ENCODE measurements at places on chromosomes 1 and 21. TPM values are rescaled to one million over a fixed set of nuclear protein-coding genes. Genes with fewer than 3 reads are reported as not detected.

Gene CFAP45
- 0.47 TPM for total RNA-seq

Gene IPO13
- total RNA-seq, result 13.7 TPM

Gene TMEM200B
- 0.94 TPM for total RNA-seq

Gene CLIC6
- total RNA-seq, result 0.31 TPM

Gene PCAT6
- not detected for total RNA-seq

Gene F13B
- total RNA-seq, result not detected

Gene KCNK2
- total RNA-seq, result 91.9 TPM

Gene CFHR1
- 0.94 TPM for total RNA-seq

Gene CELA3A
- not detected for total RNA-seq

Gene PPIE
- total RNA-seq, result 23.6 TPM

DNA sequence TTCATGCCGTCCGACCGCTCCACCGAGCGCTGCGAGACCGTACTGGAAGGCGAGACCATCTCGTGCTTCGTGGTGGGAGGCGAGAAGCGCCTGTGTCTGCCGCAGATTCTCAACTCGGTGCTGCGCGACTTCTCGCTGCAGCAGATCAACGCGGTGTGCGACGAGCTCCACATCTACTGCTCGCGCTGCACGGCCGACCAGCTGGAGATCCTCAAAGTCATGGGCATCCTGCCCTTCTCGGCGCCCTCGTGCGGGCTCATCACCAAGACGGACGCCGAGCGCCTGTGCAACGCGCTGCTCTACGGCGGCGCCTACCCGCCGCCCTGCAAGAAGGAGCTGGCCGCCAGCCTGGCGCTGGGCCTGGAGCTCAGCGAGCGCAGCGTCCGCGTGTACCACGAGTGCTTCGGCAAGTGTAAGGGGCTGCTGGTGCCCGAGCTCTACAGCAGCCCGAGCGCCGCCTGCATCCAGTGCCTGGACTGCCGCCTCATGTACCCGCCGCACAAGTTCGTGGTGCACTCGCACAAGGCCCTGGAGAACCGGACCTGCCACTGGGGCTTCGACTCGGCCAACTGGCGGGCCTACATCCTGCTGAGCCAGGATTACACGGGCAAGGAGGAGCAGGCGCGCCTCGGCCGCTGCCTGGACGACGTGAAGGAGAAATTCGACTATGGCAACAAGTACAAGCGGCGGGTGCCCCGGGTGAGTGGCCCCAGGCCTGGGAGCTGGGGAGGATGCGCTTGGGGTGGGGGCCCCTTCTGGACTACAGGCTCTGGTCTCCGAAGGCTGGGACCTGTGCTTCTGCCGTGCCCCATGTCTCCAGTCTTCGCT lies 1.1 kb downstream of the SKI start:
- DNase-seq, result peak; percentile 70

DNA sequence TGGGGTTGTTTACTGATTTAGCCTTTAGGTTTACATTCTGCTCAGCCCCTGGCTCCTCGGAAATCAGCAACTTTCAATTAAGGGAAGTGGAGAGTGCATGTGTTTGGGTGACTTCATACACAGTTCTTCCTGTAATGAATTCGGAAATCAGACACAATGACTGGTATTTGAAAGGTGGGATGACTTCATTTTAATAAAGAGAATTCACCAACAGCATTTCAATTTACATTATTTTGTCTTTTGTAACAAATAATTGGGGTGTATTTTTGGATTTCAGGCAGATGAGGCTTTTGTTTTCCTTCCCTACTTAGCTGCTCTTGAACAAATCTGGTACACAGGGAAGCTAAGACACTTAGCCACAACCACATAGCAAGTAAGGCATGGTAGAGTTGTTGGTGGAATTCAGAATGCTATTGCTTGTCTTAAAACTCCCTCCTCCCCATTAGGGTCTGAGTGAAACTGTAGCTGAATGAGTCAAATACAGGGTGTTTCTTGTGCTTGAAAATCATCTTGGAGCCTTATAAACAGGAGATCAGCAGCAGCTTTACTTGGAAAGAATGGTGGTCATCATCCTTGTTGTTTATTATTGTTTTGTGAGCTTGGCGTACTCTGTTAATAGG lies 917 bp downstream of the STX12 start:
- DNase-seq, result no peak

- no peak for DNase-seq
Observed at GRCh38 chr1:200072636-200073285, 45.3 kb downstream of the NR5A2 start.

GRCh38 chr1:118473825-118474224 lies 288.8 kb upstream of the SPAG17 start:
- no peak for DNase-seq

GRCh38 chr1:228490120-228491078 lies 3.2 kb downstream of the RNF187 start:
- no peak for DNase-seq

- no peak for DNase-seq
Observed at GRCh38 chr1:200918006-200918405, 23.3 kb downstream of the INAVA start.

DNA sequence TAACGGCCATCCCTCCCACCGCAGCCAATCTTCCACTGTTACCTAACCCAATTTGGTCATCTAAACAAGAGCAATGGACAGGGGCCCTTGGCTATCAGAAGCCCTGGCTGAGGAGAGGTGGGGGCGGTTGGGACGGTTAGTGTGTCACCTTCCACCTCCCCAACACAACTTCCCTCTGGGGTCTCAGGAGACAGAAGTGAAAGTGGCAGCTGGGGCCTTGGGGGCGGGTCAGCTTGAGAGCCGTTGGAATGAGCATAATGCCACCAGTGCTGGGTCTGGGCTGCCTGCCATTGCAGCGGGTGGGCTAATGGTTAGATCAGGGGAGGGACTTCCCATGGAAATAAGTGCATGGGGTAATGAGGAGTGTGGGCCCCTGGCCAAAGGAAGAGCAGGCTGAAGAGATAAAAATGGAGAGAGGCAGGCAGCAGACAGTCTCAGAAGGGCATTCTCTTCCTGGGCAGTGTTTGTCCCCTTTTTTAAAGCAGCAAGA lies 7.9 kb downstream of the MEF2D start:
- no peak for DNase-seq

DNA sequence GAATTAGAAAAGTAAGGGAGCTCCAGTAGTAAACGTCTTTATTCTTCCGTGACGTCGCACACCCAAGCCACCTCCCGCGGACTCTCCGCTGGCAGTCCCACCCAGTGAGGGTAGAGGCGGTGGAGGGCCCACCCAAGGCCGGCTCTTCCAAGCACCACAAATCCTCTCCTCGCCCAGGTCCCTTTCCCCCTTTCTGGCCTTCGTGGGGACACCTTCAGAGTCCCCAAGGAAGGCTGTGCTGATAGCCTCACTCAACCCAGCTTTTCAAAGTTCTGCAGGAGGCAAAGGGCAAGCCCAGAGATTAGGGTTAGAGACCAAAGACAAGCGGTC lies 349 bp upstream of the GPN2 start:
- DNase-seq, result no peak

- DNase-seq, result no peak
Observed at GRCh38 chr1:118396279-118396678, 211.3 kb upstream of the SPAG17 start.

GRCh38 chr1:151827853-151828252 lies 3.7 kb downstream of the RORC start:
- DNase-seq, result no peak

- no peak for DNase-seq
Observed at GRCh38 chr1:235525314-235525713, 21.1 kb upstream of the B3GALNT2 start.

DNA sequence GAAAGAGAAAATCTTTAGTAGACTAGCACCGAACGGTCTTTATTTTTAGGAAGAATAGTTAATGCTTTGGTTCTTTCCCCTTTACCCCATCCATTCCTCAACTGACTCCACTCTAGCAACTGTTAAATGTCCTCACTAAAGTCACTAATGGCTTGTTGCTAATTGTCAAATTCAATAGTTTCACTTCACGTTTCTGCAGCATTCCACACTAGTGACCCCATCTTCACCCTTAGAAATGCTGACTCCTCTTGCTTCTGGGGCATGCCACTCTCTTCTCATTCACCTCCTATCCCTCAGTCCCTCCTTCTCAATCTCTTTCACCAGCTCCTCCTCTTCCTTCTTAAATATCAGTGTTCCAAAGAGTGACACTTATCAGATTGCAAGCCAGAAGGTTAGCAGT lies 19.4 kb upstream of the CADM3 start:
- no peak for DNase-seq

DNA sequence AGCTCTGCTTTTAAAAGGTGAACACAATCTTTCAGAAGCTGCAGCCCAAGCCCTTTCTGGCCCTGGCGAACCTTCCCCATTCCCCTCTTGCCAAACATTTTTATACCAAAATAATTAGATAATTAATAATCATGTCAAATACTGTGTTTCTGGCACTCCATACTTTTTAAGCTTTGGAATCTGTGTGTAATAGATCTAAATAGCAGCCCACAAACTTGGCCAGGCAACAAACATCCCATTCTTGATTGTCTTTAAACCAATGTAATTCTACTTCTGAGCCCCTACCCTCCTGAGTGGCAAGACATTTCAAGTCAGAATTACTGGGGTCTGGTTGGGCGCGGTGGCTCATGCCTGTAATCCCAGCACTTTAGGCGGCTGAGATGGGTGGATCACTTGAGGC lies 137.7 kb downstream of the NAV1 start:
- DNase-seq, result no peak

DNA sequence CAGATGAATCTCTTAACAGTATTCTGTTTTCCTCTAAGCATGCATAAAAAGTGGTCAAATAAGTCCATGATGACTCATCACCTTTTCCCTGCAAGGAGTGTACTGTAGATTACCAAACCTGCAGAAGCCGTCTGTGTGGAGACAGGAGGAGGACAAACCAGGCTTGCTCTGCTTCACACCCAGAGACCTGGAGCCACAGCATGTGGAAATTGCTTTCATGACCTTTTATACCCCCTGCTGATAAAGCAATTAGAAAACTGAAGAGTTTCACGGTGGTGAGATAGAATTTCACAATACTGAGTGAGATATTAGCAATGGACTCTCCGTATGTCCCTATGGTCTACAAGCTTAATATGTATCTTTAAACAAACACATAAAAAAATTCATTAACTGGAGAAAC lies 9.4 kb downstream of the CORT start:
- DNase-seq, result no peak

DNA sequence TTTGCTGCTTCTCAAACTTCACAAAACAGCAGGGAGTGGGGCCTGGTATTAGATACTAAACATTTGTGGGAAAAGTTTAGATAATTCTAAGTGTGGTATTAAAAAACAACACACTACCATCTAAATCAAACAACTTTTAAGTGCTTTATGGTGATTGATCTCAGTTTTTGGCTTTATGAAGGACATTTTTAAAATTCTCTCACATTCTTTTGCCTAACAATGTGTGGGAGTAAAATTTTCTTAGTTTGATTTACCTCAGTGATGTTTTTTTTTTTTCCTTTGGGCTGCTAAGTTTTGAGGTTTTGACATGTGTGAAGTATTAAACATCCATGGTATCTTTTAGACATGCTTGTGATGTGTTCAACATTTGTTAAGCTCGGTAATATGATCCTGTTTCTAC lies 116.2 kb downstream of the DISP1 start:
- DNase-seq, result no peak

DNA sequence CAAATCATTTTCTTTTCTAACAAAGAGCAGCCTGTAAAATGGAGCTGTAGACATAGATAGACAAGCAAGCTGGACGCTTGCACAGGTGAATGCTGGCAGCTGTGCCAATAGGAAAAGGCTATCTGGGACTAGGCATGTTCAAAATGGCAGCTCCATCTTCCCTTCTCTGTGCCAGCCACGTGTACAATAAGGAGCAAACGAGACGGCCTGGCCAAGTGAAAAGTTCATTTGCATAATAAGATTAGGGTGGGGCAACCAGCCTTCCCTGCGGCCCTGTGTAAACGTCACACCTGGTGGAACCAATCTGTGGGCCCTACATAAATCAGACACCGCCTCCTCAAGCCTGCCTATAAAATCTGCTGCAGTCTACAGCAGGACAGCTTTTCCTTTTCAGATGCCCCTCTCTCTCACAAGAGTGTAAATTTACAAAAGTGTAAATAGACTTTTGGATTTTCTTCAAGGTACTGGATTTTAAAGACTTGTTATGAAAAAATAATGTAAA lies 16.6 kb upstream of the EDEM3 start:
- no peak for DNase-seq

DNA sequence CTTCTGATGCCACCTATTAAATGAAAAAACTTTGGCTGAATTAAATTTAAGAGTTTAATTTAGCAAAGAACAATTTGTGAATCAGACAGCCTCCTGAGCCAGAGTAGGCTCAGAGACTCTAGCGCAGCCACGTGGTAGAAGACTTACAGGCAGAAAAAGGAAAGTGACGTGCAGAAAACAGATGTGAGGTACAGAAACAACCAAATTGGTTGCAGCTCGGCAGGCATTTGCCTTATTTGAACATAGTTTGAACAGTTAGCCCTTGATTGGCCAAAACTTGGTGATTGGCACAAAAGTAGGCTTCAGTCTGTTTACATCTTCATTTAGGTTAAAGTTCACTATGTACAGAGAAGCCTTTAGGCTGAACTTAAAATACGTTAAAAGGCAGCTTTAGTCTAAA lies 22.9 kb downstream of the TCP10L start:
- no peak for DNase-seq

- DNase-seq, result no peak
Observed at GRCh38 chr1:11654939-11655808, 497 bp downstream of the FBXO44 start.

- no peak for DNase-seq
Observed at GRCh38 chr1:229986737-229987337, 80.2 kb upstream of the GALNT2 start.

GRCh38 chr1:183889095-183889494 lies 84.2 kb downstream of the RGL1 start:
- DNase-seq, result no peak
